ENCODE measurements at places on chromosomes 7 and 10.

DNA sequence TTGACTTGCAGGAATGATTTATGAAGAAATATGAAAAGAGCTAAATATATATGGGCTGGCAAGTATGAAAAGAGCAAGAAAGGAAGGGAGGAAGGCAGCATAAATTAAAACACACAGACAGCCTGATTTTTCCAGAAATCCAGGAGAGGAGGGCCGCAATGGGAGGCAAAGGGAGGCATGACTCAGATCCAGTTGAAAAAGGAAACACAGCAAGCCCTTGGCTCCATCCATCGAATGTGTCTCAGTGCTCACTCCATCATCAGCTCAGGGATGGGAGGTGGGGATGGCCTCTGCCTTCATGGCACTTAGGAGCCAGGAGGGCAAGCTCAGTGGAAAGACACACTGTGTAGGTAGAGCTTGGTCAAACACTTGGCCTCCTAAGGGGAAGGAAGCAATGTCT lies 75.7 kb upstream of the PDZD8 start:
- DNase-seq: no peak

DNA sequence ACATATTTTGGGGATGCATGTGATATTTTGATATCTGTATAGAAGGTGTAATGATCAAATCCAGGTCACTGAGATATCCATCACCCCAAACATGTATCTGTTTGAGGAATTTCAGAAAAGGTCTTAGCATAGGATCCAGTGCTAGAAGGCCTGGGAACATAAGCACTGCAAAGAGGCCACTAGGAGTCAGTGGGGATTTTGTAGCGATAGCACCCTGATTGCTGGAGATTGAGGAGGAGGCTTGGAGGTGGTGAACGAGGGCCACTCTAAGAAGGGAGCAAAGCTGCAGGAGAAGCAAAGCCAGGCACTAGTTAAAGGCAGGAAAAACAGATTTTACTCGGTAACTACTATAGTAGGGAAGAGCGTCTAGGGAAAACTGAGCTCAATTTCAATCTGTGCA lies 324.0 kb downstream of the LHFPL3 start:
- no peak for DNase-seq

DNA sequence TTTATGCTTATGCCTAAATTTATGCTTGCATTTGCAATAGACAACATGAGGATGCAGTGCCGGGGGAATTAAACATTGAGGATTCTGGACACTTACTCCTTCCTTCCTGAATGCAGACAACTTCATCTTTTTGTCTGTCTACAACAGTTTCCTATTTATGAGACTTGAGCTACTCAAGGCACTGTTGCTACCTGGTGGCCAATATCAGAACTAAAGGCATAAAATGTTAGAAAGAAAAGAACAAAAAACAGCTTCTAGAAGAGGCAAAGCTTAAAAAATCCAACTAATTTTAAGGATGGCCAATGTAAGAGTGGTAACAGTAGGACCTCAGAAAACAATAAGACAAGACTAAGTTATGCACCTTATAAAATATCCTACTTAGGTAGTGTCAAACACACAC lies 144.5 kb upstream of the PTN start:
- DNase-seq: no peak

- no peak for DNase-seq
Measured at GRCh38 chr10:79192677-79193003, 123.9 kb downstream of the ZMIZ1 start.

GRCh38 chr10:6558272-6558671 lies 21.8 kb downstream of the PRKCQ start:
- DNase-seq: no peak

GRCh38 chr7:30935569-30935877 lies 23.9 kb downstream of the AQP1 start:
- no peak for DNase-seq

DNA sequence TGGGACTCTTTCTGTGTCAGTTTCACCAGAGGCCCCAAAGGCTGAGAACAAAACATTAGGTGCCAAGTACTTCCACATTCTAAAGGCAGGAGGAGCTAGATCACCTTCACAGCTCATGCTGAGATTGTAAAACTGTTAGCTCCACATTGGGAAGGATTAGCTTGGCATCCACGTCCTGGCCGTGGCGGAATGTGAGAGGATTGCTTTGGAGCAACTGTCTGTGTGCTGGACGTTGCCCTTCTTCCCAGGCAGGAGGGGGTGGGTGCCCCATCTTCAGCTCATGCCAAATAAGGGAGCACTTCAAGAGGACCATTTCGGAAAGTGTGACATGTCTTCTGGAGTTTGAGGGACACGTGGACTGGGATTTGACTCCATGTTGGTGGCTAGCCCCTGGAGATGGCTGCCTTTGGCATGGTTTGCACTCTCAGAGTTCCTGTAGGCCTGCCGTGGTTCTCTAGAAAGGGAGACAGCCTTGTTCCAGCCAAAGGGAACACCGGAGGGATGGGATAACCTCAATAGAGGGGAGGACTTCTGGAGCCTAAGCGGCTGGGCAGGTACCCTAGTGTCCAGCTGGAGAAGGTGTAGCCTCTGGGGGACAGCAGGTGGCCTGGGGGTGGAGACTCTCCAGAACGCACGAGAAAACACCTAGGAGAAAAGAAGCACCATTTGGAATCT lies 19.9 kb upstream of the FMC1 start:
- peak; percentile 17 for DNase-seq

DNA sequence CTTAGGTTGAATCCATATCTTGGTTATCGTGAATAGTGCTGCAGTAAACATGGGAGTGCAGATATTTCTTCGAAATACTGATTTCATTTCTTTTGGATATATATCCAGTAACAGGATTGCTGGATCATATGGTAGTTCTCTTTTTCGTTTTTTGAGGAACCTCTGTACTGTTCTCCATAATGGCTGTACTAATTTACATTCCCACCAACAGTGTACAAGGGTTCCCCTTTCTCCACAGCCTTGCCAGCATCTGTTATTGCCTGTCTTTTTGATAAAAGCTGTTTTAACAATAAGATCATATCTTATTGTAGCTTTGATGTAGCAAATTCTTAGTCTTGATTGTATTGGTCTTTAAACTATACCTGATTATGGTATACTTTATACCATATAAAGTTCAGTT lies 45.3 kb downstream of the ZNRF2 start:
- no peak for DNase-seq
